ENCODE measurements at places on chromosomes 2 and 18.

- no peak for DNase-seq
Measured at GRCh38 chr2:180202467-180202951, 195.4 kb upstream of the CWC22 start.

- DNase-seq, result no peak
Measured at GRCh38 chr2:1647417-1648240, 96.7 kb downstream of the PXDN start.

DNA sequence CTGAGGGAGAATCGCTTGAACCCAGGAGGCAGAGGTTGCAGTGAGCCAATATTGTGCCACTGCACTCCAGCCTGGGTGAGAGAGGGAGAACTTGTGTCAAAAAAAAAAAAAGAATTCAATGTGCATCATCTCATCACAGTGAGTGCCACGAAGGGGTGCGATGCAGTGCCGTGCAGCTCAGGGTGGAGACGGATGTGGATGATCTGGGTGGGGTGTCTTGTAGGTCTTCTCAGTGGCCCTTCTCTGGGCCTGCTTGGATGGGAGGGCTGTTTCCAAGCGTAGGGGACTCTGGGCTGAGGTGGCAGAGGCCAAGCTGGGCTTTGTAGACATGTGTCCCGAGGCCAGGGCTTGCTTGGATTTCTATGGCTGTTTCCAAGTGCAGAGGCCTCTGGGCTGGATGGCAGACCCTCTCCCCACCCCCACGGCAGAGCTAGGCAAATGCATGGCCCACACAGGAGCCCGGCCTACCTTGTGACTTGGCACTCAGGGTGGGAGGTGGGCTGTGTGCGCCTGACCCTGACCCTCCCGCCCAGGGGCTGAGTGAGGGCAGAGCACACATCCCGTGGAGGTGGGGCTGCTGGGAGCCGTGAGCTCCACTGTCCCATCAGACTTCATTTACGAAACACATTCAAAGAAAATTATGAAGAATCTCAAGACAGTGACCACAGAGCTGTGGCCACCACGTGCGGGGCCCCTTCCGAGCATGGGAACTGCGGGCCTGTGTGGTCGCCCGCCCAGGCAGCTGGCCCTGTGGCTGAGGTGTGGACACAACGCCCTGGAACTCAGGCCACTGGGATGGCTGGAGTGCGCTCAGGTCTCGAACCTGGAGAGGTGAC lies 76.4 kb downstream of the ASB1 start:
- DNase-seq, result no peak

GRCh38 chr18:60053747-60054304 lies 154.0 kb downstream of the PMAIP1 start:
- peak; percentile 74 for DNase-seq

- no peak for DNase-seq
Measured at GRCh38 chr2:204050681-204051080, 114.1 kb downstream of the ICOS start.

DNA sequence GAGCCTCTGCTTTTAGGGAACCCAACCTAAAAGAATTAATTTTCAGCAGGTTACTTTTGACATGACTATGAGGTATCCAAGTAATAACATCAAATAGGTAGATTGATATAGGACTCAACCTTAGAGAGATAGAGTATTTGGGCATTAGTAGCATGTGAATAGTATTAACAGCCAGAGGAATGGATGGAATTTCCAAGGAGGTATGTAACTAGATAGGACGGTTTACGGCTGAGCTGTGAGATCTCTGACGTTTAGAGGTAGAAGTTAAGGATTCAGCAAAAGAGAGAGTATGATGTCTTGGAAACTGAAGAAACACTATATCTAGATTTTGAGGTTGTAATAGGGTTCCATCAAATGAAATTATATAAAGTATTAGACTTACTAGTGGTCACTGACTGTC lies 70.3 kb downstream of the HNMT start:
- DNase-seq, result no peak

All from AG08396 (cell line).